ENCODE measurements at places on chromosomes 11 and 22. TPM values are rescaled to one million over a fixed set of nuclear protein-coding genes. Genes with fewer than 3 reads are reported as not detected.
A peak's percentile ranks its signal among the peaks of the same experiment; 100 is the strongest.

The ST14 gene
- total RNA-seq = not detected

The ROBO4 gene
- total RNA-seq = 0.10 TPM

The IFTAP gene
- total RNA-seq = 30.3 TPM

The OTOG gene
- 3.3 TPM for total RNA-seq

The DENND6B gene
- 0.08 TPM for total RNA-seq

The ADAMTS15 gene
- 7.9 TPM for total RNA-seq

The XKR3 gene
- not detected for total RNA-seq

The SHANK2 gene
- total RNA-seq = 0.15 TPM

DNA sequence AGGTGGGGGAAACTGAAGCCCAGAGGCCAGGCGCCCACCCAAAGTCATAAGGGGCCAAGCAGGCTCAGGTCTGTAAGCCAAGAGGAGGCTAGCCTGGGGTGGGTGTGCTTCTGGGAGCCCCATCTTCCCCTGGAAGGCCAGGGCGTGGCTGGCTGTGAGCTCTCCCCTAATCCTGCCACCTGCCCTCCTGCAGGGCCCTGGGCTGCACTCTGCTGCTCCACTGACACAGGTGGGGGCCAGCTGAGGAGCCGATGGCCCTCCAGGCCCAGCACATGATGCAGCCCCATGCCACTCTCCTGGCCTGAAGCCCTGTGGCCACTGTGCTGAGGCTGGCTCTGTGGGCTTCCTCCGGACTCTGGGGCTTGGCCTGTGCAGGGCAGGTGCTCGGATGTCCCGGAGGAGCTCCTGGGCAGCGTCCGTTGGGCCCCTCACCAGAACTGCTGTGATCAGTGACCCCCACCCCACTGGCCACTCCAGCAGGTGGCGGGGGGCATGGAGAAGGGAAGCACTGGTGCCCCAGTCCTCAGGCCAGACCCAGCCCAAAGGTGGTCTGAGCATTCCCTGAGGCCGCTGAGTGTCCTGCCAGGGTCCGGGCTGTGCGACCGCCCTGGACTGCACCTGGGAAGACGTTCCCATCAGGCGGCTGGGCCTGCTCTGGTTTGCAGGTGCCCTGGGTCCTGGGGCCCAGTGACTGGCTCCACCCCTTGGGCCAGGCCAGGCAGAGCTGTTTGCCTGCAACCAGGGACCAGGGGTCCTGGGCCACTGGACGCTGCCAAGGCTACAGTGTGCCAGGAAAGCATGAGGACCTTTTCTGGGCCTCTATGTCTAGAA is 8.5 kb downstream of the PIM3 start:
- DNase-seq = peak; percentile 4

DNA sequence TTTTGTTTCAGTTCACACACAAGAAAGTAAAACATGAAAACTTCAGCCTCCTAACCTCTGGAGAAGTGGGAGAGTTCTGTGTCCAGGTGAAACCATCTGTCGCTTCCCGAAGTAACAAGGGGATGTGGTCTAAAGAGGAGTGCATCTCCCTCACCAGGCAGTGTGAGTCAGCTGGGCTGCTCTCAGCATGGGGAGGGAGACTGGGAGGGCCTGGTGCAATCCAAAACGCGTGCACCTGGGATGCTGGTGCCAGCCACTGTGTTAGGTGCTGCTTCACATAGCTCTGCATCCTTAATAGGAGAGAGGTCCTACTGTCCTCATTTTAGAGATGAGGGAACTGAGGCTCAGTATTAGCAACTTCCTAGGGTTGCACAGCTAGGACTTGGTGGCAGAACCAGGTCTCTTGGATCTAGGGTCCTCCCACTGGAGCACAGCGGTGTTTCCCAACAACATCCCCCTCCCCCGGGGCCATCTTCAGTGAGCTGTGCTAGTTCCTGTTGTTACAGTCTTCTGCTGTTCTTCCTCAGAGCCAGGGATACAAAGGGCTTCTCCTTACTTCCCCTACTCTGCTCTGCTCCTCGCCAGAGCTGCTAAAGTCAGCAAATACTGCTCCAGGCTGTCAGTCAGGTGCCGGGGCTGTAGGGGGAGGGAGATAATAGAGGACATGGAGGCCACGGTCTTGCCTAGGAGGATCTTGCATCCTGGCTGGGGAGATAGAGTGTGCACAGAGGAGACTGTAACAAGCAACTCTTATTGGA is 8.0 kb downstream of the IL10RA start:
- no peak for DNase-seq

- no peak for DNase-seq
Measured at GRCh38 chr11:19392847-19393518, 152.2 kb upstream of the E2F8 start.

- DNase-seq = no peak
Measured at GRCh38 chr11:112485280-112485679, 224.6 kb upstream of the PLET1 start.

DNA sequence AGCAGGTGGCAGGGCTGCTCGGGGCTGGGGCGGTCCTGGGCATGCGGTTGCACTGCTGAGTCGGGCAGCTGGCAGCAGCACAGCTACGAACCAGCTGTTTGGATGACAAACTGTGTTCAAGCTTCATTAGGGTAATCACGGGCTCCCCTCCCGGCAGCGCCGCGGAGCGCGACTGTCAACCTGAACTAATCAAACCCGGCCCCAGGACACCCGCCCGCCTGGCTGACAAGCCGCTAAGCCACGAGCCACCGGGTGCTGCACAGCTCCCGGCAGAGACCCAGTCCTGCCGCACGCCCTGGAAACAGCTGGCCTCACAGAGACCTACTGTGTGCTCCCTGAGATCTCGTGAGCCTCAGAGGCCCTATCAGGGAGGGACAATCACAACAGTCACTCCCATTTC is 60.6 kb upstream of the TCF20 start:
- peak; percentile 88 for DNase-seq

DNA sequence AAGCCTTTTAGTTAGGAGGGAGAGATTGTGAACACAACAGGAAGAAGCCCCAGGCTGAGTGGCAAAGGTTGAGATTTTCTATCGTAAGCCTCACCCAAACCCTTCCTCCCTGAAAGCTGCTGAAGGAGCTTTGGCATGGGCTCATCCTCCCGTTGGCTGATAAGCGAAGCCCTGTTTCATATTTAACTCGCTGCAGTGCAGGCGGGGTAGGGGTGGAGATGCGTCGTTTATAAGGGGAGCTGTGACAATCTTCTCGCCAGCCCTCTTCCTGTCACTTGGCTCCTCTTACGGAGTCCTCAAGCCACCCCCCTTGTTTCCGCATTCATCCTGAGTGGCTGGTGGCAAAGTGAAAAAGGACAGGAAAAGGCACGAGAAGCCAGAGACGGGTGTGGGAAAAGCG is 137.0 kb downstream of the OR4C45 start:
- no peak for DNase-seq

DNA sequence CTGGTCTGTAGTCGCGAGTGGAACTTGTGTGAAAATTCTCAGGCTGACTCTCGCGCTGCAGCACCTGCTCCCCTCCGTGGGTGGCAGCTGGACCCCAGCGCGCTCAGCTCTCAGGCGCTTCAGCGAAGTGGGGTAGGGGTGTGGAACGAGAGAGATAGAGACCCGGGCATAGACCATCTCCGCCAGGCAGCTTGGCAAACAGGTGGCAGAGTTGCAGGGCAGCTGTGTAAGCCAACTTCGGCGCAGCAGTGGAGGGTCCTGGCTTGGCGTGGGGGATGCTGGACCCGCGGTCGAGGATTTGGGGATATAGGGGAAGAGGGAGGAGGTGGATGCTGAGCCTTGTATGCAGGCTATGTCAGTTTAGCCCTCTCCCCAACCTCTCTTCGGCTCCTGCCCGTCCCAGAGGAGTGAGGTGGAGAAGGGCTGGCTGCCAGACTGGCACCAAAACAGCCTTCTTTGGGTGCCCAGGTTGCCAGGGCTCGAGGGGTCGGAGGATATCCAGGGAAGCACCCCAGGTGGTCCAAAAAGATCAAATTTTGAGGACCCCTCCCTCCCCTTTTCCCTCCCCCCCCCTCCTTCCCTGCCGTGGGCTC is 746 bp upstream of the CALCB start:
- DNase-seq = no peak

DNA sequence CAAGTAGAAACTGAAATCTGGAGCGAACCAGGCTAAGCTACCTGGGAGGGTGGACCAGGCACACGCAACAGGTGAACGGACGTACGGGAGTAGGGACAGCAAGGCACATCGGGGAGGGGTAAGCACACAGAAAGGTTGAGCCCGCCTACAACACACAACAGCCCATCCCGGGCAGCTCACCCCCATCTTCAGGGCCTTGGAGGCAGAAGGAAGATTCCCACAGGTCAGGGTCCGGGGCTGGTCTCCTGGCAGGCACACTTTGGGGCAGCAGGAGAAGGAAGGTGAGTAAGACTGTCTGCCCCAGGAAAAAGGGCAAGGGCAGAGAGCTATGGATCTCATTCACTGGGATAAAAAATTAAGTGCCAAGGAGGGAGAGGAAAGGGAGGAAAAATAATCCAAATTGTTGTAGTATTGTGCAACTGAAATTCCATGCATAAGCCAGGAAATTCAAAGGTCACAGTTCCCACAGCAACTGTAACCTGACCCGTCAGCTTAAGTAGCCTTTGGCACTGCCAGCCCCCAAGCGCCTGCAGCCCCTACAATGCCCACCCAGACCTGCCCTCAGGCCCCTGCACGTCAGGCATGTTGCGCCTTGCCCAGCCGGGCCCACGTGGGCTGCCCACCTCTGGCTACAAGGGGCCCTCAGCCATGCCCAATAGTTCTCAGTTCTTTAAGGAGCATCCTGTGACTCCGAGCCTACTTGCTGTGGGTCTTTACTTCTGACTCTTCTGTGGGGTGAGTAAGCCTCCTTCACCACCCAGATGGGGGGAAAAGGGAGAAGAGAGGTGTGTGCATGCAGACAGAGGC is 51.8 kb downstream of the MICAL3 start:
- DNase-seq = peak; percentile 61

GRCh38 chr11:44766112-44766971 is 39.6 kb downstream of the TSPAN18 start:
- DNase-seq = peak; percentile 95

- no peak for DNase-seq
Measured at GRCh38 chr11:130206141-130206540, 46.6 kb downstream of the ST14 start.

DNA sequence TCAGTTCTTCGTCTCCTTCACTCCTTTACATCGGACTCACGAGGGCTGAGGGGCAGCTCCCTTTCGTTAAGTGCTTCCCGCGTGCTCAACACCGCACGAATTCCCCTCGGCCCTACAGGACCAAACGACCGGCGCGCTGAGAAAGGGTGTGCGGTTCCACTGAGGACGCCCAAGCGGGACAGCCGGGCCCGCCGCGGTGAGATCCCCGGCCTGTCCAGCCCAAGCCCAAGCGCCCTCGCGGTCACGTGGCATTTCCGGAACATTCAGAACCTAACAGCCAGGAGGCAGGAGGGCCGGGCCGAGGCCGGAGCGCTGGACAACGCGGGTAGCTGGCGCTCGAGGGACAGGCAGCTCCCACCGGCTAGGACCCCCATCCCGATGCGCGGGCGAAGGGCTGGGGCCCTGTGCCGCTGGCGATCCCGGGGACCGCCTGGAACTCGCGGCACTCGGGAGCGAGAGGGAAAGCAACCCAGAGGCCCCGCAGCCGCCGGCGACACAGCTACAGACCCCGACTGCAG is 737 bp upstream of the STIP1 start:
- DNase-seq = no peak

GRCh38 chr22:31089160-31090100 is 8.3 kb downstream of the SMTN start:
- DNase-seq = peak; percentile 39

GRCh38 chr11:101407324-101407723 is 176.5 kb downstream of the TRPC6 start:
- DNase-seq = no peak

DNA sequence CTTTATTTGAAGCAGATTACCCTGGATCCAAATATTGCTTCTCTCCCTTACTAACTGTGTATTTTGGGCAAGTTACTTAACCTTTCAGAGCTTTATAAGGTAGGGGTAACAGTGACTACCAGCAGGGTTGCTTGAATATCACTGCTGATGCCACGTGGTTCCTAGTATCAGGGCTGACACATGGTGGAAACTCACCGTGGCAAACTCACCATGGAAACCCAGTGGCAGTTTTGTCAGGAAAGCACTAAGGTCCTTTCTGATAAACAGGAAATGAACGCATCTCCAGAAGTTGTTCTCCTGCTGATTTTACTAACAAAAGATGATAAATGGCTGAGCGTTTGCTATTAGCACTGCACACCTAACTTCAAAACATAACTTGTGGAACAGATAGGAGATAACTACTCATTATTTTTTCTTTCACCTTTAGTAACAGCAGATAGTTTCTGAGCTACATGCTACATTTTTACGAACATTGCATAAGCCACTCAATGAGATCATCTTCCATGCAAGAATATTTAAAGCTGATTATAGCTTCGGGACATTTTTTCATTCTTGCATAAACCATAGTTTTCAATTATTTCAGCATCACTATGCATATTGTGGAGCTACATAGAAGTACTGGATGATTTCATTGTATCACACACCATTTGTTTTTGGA is 59.7 kb upstream of the RAG2 start:
- DNase-seq = no peak

DNA sequence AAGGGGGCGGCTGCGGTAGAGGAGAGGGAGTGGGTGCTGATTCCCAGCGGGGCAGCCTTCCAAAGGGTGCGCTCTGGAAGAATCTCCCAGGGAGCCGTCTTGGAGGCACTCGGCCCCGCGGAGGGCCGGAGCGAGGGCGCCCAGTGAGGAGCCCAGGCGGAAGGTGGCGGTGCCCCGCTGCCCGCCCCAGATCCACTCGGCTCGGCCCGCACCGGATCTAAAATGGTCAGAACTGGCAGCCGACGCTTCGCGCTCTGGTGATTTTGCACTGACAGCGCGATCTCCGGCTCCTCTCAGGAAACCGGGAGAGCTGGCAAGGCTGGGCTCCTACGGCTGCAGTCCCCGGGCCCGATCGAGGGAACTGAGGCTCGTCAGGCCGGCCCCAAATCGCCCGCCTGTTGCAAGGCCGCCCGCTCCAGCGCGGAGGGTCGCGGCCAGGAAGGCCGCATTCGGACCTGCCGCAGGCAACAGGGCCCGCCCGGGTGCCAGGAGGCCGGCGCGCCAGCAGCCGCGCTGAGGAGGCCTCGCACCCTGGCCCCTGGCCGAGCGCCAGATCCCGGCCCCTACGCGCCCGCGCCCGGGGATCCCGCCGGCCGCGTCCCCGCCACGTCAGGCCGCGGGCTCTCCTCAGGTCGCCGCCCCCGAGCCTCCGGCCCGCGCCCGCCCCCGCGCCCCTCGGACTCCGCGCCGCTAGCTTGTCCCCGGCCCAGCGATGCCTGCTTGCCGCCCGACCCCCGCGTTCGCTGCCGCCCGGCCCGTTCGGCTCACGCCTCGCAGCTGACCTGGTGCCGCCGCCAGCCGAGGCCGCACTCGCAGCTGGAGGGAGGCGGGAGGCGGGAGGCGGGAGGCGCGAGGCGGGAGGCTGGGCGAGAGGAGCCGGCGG is at the start of gene KLHL22:
Gene KLHL22, minus strand, starts transcription at position 818 of the 883 bp plus-strand sequence. CDS start 6,584 bp downstream, outside the sequence.
- peak; percentile 73 for DNase-seq

DNA sequence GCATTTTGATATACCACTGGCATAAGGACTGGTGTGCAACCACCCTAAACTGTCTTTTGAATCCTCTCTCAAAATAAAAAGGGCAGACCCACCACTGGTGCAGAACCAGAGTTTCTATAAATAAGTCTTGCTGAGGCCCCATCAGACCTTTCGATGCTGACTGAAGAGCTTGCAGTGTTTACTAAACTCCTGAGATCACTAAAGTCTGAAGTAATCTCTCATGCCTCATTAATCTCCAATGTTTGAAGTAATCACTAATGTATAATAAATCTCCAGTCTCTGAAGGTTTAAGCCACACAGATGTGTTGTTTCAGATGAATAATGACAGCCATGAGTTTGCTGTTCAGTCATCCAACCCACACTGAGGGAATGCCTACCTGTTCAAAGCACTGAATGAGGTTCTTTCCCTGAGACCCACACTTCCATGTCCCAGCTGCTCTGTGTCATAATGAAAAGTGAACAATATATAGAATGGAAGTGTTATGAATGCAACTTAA is 50.6 kb upstream of the DEUP1 start:
- no peak for DNase-seq

- DNase-seq = no peak
Measured at GRCh38 chr11:105389952-105390351, 219.9 kb upstream of the GRIA4 start.

All from SJCRH30 (cell line).